ENCODE measurements at places on chromosomes 2 and 18.

DNA sequence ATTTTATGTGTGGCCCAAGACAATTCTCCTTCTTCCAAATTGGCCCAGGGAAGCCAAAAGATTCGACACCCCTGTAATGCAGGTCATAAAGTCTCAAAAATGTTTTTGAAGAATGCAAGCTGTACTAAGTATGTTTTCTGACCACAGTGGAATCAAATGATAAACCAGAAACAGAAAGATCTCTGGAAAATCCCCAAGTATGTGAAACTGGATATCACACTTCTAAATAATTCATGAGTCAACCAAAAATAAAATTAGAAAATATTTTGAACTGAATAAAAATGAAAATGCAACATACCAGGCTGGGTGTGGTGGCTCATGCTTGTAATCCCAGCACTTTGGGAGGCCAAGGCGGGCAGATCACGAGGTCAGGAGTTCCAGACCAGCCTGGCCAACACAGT is 34.1 kb upstream of the UBE2F start:
- DNase-seq: no peak

DNA sequence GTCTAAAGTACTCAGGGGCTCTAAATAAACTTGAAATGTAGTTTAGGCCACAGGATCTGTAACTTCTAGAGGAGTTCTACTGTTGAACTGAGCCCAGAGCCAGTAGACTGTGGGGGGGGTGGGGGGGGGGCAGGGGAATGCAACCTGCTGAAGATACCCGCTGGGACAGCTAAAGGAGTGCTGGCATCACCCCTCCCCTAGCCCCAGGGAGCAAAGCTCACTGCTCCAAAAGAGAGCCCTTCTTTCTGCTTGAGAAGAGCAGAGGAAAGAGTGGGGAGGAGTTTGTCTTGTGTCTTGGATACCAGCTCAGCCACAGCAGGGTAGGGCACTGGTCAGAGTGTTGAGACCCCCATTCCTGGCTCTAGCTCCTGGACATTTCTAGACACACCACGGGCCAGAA is 414.0 kb upstream of the KLHL29 start:
- DNase-seq: no peak

DNA sequence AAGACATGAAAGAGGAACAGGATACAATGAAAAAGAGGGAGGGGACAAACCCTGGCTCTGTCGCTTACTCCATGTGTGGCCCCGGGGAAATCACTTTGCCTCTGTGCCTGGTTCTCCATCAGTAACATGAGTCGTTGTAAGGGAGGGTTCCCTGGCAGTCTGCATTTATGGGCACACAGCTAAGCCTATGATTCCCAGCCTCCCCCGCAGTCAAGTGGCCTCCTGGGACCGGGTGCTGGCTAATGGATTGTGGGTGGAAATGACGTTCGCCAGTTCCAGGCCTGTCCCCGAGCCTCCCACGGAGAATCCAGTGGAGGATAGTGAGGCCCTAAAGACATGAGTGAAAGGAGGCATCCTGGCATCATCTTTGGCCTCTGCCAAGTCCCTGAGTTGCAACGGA is 42.7 kb downstream of the SFXN5 start:
- no peak for DNase-seq

GRCh38 chr2:113273027-113273551 is 5.6 kb downstream of the PAX8 start:
- DNase-seq: no peak

DNA sequence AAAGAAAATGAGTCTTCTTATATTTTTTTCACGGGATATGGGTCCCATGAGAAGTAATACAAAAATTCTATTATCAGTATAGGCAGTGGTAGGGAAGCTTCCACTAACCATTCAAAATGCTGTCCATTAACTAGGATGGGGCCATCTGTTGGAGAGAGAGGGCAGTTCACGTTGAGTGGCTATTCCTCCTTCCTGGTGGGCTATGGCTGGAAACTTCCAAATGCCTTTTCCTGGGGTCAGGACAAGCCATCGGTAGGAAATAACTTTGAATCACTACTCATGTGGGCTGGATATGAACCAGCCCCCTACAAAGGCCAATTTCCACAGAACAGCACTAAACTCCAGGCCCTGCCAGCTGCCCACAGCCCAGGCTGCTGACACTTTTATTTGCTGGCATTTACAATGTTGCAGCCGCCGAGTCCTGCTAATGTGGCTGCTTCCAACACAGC is 156.1 kb upstream of the HNRNPA3 start:
- DNase-seq: no peak

DNA sequence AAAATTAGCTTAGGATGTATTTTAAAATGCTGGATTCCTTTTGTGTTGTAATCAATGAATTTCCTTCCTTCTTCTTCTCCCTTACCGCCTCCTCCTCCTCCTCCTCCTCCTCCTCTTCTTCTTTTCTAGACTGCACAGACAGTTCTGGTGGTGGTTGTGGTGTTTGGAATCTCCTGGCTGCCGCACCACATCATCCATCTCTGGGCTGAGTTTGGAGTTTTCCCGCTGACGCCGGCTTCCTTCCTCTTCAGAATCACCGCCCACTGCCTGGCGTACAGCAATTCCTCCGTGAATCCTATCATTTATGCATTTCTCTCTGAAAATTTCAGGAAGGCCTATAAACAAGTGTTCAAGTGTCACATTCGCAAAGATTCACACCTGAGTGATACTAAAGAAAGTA is 18.8 kb downstream of the GALR1 start:
- DNase-seq: no peak

GRCh38 chr18:60870261-60871153 is 462.7 kb upstream of the CDH20 start:
- no peak for DNase-seq

GRCh38 chr2:141186413-141187074 is 944.3 kb downstream of the LRP1B start:
- DNase-seq: no peak

DNA sequence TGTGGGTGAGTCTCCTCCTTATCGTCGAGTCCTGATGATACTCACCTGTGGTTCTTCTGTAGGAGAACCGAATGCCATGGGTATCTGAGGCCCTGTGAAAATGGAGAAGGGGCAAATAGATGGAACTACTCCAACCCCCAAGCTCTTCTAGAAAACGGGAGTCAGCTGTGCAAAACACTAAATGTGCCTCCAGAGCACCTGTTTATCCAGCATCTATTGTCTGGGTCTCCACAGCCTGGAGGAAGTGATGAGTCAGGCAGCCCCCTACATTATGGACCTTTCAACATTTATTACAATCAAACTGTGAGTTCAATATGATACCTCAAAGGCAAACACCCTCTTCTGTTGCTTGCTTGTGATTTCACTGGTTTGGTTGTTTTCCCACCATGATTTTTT is 9.8 kb upstream of the LRRFIP1 start:
- DNase-seq: no peak

DNA sequence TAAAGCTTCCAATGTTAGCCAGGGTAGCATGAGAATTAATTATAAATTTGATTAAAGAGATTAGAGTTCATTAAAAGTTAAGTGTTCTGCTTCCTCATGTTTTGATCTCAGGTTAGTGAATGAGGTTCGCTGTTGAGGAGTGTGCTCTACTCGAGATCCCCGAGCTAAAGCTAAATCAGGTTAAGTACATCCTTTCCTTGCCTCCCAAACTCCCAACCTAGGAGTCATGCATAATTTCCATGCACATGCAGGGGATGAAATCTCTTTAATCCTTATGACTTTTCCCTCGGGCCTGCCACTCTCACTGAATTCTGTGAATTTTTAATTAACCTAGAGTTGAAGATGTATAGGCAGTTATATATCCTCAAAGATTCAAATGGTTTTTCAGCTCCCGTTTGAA is 156.1 kb upstream of the NCK2 start:
- no peak for DNase-seq

GRCh38 chr2:72183016-72183415 is 35.4 kb upstream of the CYP26B1 start:
- no peak for DNase-seq

GRCh38 chr2:24984912-24985311 is 13.2 kb upstream of the DNAJC27 start:
- DNase-seq: no peak

- no peak for DNase-seq
Measured at GRCh38 chr2:224816816-224817215, 100.7 kb upstream of the CCDC195 start.

DNA sequence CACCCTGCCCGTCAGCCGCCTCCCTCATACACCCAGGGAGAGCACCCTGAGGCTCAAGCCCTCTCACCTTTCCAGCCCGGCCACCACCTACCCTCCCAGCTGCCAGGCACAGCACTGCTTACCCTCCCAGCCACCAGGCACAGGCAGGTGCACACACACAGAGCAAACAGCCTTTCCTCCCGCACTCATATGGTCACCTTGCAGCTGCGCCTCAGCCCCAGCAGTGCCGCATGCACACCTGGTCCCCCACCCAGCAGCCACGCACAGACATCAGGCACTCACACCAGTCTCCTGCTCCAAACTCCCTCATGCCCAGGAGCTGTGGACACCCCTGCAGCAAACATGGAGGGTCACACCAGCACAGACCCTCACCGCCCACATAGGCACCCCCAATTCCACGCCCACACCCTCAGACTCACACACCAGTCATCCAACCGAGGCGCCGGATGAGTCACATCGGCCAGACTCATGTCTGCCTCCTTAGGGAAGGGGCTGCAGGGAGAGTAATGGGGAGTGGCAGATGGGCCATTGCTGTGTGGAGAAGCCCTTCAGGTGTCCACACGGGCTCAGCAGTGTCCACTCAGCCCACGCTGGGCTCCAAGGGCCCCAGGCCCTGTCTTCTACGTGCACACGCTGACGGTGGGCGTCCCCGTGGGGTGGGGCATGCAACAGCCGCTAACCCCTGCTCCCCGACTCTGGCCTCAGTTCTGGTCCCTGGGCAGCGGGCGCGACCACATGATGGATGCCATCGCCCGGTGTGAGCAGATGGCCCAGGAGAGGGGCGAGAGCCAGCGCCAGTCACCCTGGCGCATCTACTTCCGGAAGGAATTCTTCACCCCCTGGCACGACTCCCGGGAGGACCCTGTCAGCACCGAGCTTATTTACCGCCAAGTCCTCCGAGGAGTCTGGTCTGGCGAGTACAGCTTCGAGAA is 22.3 kb upstream of the GPR17 start:
- no peak for DNase-seq

DNA sequence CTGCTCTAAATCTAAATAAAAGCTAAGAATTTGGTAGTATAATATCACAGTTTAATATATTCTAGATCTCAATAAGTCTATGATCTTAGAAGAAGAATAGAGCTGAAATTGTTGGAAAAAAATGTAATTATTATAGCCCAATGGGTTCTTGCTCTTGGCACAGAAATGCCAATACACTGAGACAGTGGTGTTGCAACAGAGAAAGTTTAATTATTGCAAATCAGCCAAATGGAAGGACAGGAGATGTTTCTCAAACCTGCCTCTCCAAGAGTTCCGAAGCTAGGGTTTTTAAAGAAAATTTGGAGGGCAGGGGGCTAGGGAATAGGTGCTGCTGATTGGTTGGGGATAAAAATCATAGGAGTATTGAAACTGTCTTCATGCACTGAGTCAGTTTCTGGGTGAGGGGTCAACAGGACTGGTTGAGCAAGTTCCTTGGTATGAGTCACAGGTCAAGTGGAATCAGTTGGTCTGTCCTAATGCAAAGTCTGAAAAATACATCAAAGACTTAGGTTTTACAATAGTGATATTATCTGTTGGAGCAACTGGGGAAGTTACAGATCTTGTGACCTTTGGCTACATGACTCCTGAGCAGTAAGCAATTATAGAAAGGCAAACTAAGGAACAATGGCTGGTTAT is 228.6 kb downstream of the CD226 start:
- DNase-seq: no peak

GRCh38 chr2:196915507-196916189 is 10.9 kb downstream of the PGAP1 start:
- no peak for DNase-seq

DNA sequence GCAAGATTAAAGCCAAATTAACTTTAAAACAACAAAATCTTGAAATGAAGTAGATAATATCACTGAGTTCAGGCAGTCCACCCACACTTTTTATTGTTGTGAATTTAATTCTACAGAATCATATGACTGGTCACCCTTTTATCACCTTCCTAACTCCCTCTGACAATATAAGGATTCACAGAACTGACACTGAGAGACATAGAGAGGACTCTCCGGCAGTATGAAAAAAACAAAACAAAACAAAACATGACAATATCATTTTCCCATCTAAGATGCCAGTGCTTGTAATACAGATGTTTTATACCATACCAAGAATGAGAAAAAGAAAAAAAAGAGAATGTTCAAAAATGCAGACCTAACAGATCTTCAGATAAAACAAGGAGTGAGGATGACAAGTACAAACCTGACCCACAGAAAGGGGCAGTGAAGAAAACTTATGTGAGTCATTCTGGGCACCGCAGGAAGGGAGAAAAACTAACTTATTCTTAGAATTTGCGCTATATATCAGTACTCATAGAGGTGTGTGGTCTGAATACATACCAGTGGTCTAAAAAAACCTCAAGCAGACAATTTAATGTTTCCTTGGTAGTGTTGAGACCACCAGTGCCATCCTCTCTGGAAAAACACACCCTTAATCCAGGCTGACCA is 136.6 kb downstream of the ZAP70 start:
- no peak for DNase-seq

DNA sequence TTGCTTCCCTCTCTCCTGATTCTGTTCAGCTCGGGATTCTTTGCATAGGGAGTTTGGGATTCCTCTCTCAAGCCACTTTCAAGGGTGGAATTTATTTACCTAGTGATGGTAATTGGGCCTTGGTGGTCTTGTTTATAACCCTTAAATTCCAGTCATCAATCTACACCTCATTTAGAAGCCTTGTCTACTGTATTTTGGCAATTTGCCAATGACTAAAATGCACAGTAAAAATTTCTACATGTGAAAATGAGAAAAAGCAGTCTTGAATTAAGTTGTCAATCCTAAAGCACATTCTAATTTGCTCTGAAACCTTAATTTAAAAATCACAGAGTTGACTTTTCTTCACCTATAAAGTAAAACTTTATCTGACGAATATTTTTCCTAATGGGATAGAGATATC is 749.2 kb upstream of the CRIM1 start:
- no peak for DNase-seq

DNA sequence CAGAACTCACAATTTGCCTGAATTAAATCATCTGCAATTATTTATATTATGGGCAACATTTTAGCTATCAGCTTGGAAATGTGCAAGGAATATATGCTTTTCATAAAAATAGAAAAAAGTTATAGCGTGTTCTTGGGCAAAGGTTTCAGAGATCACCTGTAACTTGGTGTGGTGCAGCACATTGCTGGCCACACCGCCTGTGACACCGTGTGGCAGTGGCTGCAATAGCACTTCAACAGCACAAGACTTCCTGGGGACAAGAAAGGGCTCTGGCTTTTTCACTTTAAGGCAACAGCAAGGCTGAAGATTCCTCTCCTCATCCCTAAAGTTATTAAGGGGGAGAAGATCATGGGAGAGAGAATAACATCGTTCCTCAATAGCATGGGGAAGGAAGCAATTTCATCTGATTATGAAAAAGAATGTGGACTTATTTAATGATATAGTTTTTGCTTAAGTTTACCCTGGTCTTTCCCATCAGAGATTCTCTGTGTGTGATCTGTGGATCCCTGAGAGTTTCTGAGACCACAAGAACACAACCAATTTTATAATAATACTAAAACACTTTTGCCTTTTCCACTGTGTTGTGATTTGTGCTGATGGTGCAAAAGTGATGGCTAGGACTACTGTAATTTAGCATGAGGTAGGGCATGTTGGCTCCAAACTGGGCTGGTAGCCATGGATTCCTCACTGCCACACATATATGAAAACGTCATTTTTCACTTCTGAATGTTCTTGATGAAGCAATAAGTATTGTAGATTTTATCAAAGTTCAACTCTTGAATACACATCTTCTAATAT is 15.0 kb upstream of the SERPINB3 start:
- DNase-seq: no peak
